ENCODE measurements at places on chromosomes 2 and 18.

DNA sequence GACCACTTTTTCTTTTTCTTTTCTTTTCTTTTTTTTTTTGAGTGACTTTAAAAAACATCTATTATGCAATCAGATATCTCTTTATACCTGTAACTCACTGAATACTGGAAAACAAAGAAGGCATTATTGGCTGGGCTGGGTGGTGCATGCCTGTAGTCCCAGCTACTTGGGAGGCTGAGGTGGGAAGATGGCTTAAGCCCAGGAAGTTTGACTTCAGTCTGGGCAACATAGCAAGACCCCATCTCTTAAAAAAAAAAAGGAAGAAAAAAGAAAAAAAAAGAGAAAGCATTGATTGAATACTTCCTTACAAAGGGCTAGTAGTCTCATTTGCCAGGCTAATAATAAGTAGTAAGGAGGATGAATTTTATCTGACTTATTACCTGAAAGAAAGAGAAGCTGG, 2.7 kb upstream of the MTCL1 start:
- DNase-seq = no peak
- no peak overlapping the region for H3K27ac ChIP-seq
- no peaks in the 10 kb centered on the region for H3K36me3 ChIP-seq
- no peak overlapping the region for H3K4me3 ChIP-seq
- H3K4me1 ChIP-seq = peaks cover 9% of the 10 kb centered on the region

- H3K4me3 ChIP-seq = no peak overlapping the region
- H3K27me3 ChIP-seq = no peaks in the 10 kb centered on the region
- no peak overlapping the region for H3K27ac ChIP-seq
- no peaks in the 10 kb centered on the region for H3K36me3 ChIP-seq
- no peak for DNase-seq
- H3K4me1 ChIP-seq = no peaks in the 10 kb centered on the region
Observed at GRCh38 chr18:53874103-53874502, 350.4 kb downstream of the MBD2 start.

DNA sequence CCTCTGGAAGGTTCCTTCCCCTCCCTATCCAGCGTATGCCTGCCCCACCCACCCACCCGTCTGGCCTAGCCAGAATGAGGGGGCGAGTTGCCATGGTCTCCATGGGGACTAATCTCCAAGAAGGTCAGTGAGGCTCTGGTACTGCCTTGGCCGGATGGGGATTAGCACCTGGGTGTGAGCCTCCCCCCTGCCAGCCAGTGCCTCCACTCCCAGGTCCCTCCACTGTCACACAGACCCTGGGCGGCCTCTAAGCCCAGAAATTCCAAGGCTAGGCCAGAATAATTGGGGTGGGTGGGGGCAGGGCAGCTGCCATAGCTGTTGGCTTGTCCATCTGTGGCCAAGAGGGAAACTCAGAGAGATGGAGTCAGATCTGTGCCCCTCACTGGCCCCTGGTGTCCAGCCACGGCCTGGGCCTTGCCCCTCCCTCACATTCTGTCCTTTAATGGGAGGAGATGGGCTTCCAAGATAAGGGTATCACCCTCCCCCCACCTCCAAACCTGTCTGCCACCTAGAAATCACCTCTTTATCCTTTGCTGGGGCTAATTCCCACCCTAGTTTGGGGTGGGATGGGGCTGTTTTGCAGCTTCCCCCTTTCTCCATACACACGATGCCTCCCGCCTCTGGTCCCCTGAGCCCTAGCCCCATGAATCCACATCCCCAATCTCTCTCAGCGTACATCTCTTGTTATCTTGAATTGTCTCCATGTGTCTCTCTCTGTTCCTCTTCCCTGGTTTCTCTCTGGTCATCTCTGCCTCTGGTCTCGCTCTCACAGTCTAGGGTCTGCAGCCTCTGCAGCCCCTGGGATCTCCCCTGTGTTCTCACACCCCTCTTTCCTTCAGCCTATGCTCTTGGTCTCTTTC, 6.0 kb upstream of the CRYBA2 start:
- no peak overlapping the region for H3K4me3 ChIP-seq
- DNase-seq = no peak
- no peak overlapping the region for H3K27ac ChIP-seq
- no peaks in the 10 kb centered on the region for H3K36me3 ChIP-seq

- no peaks in the 10 kb centered on the region for H3K4me1 ChIP-seq
- no peak overlapping the region for H3K4me3 ChIP-seq
- H3K27ac ChIP-seq = no peak overlapping the region
- DNase-seq = no peak
- H3K27me3 ChIP-seq = no peaks in the 10 kb centered on the region
- H3K36me3 ChIP-seq = no peaks in the 10 kb centered on the region
Observed at GRCh38 chr2:189960346-189960745, 102.2 kb downstream of the MSTN start.

GRCh38 chr2:179449010-179449409, 184.4 kb upstream of the SESTD1 start:
- H3K27me3 ChIP-seq = no peaks in the 10 kb centered on the region
- DNase-seq = no peak
- no peak overlapping the region for H3K4me3 ChIP-seq
- H3K27ac ChIP-seq = no peak overlapping the region

DNA sequence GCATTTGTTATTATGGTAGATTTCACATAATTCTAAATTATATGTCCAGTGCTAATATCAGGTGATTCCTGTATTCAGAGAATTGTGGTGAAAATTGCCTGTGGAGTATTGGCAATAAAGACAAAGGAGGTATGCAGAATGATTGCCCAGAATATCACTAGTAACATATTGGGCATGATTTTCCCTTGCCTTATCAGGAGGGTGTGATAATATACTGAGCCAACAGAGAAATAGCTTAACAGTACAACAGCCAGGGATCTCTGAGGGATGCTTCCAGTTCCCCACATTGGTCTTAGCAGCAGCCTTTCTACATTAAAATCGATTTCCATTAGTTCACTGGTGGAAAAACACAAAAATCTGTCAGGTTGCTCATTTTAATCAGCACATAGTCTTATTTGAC, 122.9 kb upstream of the COL3A1 start:
- DNase-seq = no peak
- H3K36me3 ChIP-seq = no peaks in the 10 kb centered on the region
- no peaks in the 10 kb centered on the region for H3K27me3 ChIP-seq
- no peaks in the 10 kb centered on the region for H3K4me1 ChIP-seq
- H3K27ac ChIP-seq = no peak overlapping the region

- no peak overlapping the region for H3K4me3 ChIP-seq
- no peak overlapping the region for H3K27ac ChIP-seq
- H3K36me3 ChIP-seq = no peaks in the 10 kb centered on the region
- H3K4me1 ChIP-seq = peaks cover 2% of the 10 kb centered on the region
Observed at GRCh38 chr2:377414-377813, 89.5 kb upstream of the ALKAL2 start.

GRCh38 chr2:191917430-191917881, 70.6 kb upstream of the CAVIN2 start:
- H3K4me3 ChIP-seq = no peak overlapping the region
- no peak for DNase-seq
- peaks cover 6% of the 10 kb centered on the region for H3K4me1 ChIP-seq
- no peaks in the 10 kb centered on the region for H3K36me3 ChIP-seq
- H3K27ac ChIP-seq = no peak overlapping the region

- peak; percentile 41 for DNase-seq
- H3K27ac ChIP-seq = no peak overlapping the region
- H3K4me1 ChIP-seq = no peaks in the 10 kb centered on the region
Observed at GRCh38 chr2:72031346-72032110, 116.1 kb downstream of the CYP26B1 start.

- no peak overlapping the region for H3K4me3 ChIP-seq
- H3K27me3 ChIP-seq = no peaks in the 10 kb centered on the region
- DNase-seq = no peak
- H3K4me1 ChIP-seq = no peaks in the 10 kb centered on the region
Observed at GRCh38 chr2:143473216-143473615, 344.0 kb downstream of the ARHGAP15 start.

GRCh38 chr2:174492963-174493431, 6.2 kb upstream of the GPR155 start:
- H3K4me3 ChIP-seq = no peak overlapping the region
- H3K36me3 ChIP-seq = no peaks in the 10 kb centered on the region
- H3K4me1 ChIP-seq = peaks cover 5% of the 10 kb centered on the region
- no peak for DNase-seq

GRCh38 chr2:4979111-4979510, 713.1 kb upstream of the SOX11 start:
- H3K27ac ChIP-seq = no peak overlapping the region
- no peaks in the 10 kb centered on the region for H3K4me1 ChIP-seq
- no peaks in the 10 kb centered on the region for H3K27me3 ChIP-seq
- no peak for DNase-seq
- H3K36me3 ChIP-seq = no peaks in the 10 kb centered on the region

GRCh38 chr2:48885841-48886240, 130.3 kb upstream of the LHCGR start:
- DNase-seq = no peak
- no peak overlapping the region for H3K4me3 ChIP-seq
- no peak overlapping the region for H3K27ac ChIP-seq
- H3K27me3 ChIP-seq = no peaks in the 10 kb centered on the region
- no peaks in the 10 kb centered on the region for H3K36me3 ChIP-seq

GRCh38 chr2:240527153-240527750, 30.5 kb downstream of the ANKMY1 start:
- H3K27me3 ChIP-seq = no peaks in the 10 kb centered on the region
- H3K4me1 ChIP-seq = no peaks in the 10 kb centered on the region
- H3K36me3 ChIP-seq = no peaks in the 10 kb centered on the region
- DNase-seq = no peak
- H3K4me3 ChIP-seq = no peak overlapping the region

GRCh38 chr2:196783431-196784094, 15.9 kb downstream of the GTF3C3 start:
- no peak overlapping the region for H3K4me3 ChIP-seq
- no peaks in the 10 kb centered on the region for H3K27me3 ChIP-seq
- H3K27ac ChIP-seq = no peak overlapping the region
- DNase-seq = no peak
- H3K4me1 ChIP-seq = no peaks in the 10 kb centered on the region
- peaks cover 3% of the 10 kb centered on the region for H3K36me3 ChIP-seq

GRCh38 chr2:12930391-12930790, 213.7 kb downstream of the TRIB2 start:
- H3K27me3 ChIP-seq = no peaks in the 10 kb centered on the region
- peaks cover 10% of the 10 kb centered on the region for H3K4me1 ChIP-seq
- H3K36me3 ChIP-seq = no peaks in the 10 kb centered on the region
- no peak for DNase-seq
- H3K4me3 ChIP-seq = no peak overlapping the region

- H3K36me3 ChIP-seq = no peaks in the 10 kb centered on the region
- no peak overlapping the region for H3K4me3 ChIP-seq
- H3K27ac ChIP-seq = no peak overlapping the region
- DNase-seq = no peak
- 0 out of 2 replicates have a peak, but pooled peaks cover 3% of the 10 kb centered on the region for H3K4me1 ChIP-seq
Observed at GRCh38 chr2:58925676-58926081, 684.6 kb upstream of the FANCL start.

DNA sequence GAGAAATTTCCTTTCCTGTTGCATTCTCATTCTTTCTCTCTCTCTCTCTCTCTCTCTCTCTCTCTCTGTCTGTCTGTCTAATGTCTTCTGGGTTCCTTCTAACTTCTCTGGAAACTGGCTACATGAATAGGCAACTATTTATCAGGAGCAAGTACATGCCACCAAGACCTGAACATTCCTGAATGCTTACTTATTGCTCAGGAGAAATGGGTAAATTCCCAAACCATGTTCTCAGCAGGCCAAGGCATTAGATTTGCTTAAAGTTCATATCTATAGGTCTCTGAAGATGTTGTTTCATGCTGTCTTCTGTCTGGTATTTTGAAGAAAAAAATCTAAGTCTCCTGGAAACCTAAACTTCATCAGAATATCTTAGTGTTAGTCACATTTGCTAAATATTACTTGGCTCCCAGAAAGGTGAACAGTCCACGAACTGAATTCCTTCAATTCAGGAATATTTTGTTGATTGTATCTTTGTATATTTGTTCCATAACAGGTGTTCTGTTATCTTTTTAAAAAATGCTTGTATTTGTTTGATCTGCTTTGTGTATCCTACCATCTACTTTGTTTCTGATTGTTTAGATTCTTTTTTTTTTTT, 77.2 kb upstream of the FIGN start:
- H3K27me3 ChIP-seq = no peaks in the 10 kb centered on the region
- H3K27ac ChIP-seq = no peak overlapping the region
- no peak overlapping the region for H3K4me3 ChIP-seq
- no peaks in the 10 kb centered on the region for H3K36me3 ChIP-seq
- no peak for DNase-seq

- no peak for DNase-seq
- H3K27me3 ChIP-seq = no peaks in the 10 kb centered on the region
- no peak overlapping the region for H3K27ac ChIP-seq
- peaks cover 3% of the 10 kb centered on the region for H3K4me1 ChIP-seq
- no peaks in the 10 kb centered on the region for H3K36me3 ChIP-seq
- H3K4me3 ChIP-seq = no peak overlapping the region
Observed at GRCh38 chr2:241925277-241925676, 55.7 kb downstream of the RTP5 start.

DNA sequence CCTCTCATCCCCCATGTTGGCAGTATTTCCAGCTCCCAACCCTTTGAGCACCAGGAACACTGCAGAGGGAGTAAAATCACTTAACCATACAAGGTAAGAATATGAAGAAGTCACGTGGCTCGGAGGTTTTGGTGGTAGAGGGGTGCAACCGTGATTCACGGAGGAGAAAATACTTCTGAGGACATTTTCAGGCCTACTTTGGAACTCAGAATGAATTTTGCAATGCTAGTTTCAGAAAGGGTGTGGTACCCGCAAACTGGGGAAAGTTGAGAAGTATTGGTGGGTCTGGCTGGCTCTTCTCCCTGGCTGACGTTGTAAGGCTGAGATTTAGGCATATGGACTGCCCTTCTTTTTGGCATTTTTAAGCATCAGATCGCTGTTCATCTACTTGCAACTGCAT, 442 bp downstream of the SERPINB5 start:
- no peaks in the 10 kb centered on the region for H3K4me1 ChIP-seq
- DNase-seq = no peak
- H3K27ac ChIP-seq = no peak overlapping the region
- H3K27me3 ChIP-seq = no peaks in the 10 kb centered on the region
- no peaks in the 10 kb centered on the region for H3K36me3 ChIP-seq

DNA sequence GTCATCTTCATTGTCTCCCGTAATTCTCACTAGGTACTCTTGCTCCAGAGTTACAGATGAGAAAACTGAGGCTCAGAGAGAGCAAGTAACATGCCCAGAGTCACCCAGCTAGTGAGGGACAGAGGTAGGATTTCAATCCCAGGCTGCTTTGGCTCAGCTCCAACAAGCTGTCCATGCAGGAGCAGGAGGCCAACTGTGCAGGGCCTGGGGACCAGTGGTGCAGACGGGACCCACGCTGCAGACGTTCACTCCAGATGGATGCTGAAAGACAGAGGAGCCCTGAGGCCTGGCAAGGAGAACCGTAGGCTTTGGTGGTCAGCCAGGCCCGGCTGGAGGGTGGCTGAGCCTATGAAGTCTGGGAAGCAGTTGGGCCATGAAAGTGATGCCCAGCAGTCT, 102.6 kb downstream of the MCFD2 start:
- no peaks in the 10 kb centered on the region for H3K27me3 ChIP-seq
- DNase-seq = no peak
- H3K4me1 ChIP-seq = no peaks in the 10 kb centered on the region
- H3K27ac ChIP-seq = no peak overlapping the region

All from H1 (cell line).